ENCODE measurements at places on chromosomes 1 and 21. TPM values are rescaled to one million over a fixed set of nuclear protein-coding genes. Genes with fewer than 3 reads are reported as not detected.

GRCh38 chr1:55723001-55723400 is 507.8 kb upstream of the USP24 start:
- no peaks in the 10 kb centered on the region for H3K27me3 ChIP-seq
- H3K27ac ChIP-seq, result no peak overlapping the region
- no peaks in the 10 kb centered on the region for H3K36me3 ChIP-seq
- no peak overlapping the region for H3K4me3 ChIP-seq

- peak overlapping the region; percentile 37 for H3K4me3 ChIP-seq
- peak overlapping the region; percentile 49 for H3K27ac ChIP-seq
- peak; percentile 44 for DNase-seq
- no peaks in the 10 kb centered on the region for H3K27me3 ChIP-seq
- peaks cover 3% of the 10 kb centered on the region for H3K36me3 ChIP-seq
Observed at GRCh38 chr1:27574871-27575831, 28.8 kb downstream of the AHDC1 start.

DNA sequence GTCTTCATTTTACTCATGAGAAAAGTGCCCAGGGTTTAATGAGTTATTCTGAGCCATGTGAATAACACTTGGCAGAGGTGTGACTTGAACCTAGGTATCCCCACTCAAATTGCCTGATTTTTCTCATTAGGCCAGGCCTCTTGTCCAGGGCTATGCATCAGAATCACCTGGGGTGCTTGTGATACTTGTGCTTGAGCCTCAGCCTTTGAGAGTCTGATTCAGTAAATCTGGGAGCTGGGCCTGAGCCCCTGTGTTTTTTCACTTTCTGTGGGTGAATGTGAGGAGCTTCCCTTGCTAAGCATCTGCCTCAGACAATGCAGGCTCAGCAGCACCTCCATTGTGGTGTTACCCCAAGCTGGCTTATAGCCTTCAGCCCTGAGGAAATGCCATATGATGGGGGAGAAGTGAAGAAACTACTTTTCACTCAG is 127.1 kb downstream of the S1PR1 start:
- no peaks in the 10 kb centered on the region for H3K27me3 ChIP-seq
- H3K27ac ChIP-seq, result no peak overlapping the region
- H3K4me3 ChIP-seq, result no peak overlapping the region
- no peak for DNase-seq
- H3K36me3 ChIP-seq, result no peaks in the 10 kb centered on the region

DNA sequence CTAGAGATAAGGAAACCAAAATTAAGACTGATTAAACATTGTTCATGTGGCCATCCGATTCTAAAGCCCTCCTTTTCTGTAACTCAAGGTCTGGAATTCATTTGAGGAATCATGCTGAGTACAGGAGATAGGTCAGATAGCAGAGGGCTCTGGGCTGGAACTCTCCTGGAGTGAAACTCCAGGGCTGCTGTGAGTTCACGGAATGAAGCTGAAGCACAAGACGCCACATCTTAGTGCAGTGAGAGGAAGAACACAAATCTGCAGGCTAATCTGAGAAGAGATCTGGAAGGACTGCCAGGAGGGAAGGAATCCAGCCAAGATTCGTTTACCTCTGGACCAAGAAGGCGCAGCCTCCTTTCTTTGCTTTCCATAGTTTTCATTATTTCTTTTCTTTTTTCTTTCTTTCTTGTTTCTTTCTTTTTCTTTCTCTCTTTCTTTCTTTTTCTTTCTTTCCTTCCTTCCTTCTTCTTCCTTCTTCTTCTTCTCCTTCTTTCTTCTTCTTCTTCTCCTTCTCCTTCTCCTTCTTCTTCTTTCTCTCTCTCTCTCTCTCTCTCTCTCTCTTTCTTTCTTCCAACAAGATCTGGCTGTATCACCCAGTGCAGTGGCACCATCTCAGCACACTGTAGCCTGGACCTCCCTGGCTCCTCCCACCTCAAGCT is 74.8 kb upstream of the ATP1B1 start:
- no peaks in the 10 kb centered on the region for H3K27me3 ChIP-seq
- H3K27ac ChIP-seq, result no peak overlapping the region
- no peaks in the 10 kb centered on the region for H3K4me1 ChIP-seq
- DNase-seq, result no peak
- H3K36me3 ChIP-seq, result no peaks in the 10 kb centered on the region

DNA sequence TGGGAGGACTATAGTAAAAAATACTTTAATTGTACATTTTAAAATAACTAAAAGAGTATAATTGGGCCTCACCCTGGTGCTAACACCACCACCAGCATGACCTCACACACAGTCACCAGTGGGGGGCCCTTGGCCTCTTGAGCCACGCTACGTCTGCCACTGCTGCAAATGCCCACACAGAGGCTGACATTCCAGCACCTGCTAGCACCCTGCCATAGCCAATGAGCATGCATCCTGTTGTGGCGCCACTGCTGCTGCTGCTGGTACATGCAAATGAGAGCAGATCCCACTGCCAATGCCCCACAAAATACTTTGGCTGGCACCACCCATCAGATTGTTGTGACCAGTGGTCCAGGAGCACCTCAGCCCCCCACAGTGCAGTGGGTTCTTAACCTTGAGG is 31.5 kb upstream of the TNR start:
- H3K4me1 ChIP-seq, result no peaks in the 10 kb centered on the region
- DNase-seq, result no peak
- no peaks in the 10 kb centered on the region for H3K27me3 ChIP-seq
- no peak overlapping the region for H3K4me3 ChIP-seq
- H3K27ac ChIP-seq, result no peak overlapping the region

DNA sequence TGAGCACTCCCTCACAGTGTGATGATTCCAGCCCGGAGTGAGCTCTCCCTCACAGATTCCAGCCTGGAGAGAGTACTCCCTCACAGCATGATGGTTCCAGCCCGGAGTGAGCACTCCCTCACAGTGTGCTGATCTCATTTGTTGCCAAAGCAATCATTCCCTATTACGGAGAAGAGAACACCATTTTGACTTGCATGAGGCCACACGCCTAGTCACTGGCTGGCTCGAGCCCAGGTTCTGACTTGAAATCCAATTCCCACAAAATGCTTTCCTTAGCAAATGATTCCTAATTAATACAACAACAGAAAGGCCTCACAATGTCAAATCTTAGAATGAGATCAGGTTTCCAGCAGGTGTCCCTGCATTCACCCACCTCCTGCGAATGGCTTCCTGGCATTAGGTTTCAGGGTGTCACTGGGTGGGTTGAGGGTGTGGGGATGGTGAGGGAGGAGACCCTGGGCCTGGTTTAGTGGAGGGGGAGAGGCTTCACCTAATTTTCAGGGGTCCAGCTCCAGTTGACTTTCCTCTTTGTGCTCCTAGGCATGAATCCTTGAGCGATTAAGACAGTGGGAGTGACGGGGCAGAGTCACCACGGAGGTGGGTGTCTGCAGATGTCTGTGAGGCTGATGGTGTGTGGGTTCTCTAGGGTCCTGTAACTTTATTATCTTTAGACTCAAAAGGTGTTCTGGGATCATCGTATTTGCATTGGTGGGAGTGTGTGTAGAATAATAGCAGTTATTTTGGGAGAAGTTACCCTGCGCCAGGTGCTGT is 158.5 kb downstream of the KCNJ6 start:
- H3K27ac ChIP-seq, result no peak overlapping the region
- H3K36me3 ChIP-seq, result no peaks in the 10 kb centered on the region
- H3K27me3 ChIP-seq, result peaks cover 7% of the 10 kb centered on the region
- H3K4me3 ChIP-seq, result no peak overlapping the region
- DNase-seq, result no peak

Gene RASAL2
- total RNA-seq, result 25.4 TPM
